Kasumi-1 (cell line): ENCODE measurements at places on chromosomes 6 and 20.

GRCh38 chr20:20457392-20458126, 89.7 kb downstream of the INSM1 start:
- no peak for DNase-seq

DNA sequence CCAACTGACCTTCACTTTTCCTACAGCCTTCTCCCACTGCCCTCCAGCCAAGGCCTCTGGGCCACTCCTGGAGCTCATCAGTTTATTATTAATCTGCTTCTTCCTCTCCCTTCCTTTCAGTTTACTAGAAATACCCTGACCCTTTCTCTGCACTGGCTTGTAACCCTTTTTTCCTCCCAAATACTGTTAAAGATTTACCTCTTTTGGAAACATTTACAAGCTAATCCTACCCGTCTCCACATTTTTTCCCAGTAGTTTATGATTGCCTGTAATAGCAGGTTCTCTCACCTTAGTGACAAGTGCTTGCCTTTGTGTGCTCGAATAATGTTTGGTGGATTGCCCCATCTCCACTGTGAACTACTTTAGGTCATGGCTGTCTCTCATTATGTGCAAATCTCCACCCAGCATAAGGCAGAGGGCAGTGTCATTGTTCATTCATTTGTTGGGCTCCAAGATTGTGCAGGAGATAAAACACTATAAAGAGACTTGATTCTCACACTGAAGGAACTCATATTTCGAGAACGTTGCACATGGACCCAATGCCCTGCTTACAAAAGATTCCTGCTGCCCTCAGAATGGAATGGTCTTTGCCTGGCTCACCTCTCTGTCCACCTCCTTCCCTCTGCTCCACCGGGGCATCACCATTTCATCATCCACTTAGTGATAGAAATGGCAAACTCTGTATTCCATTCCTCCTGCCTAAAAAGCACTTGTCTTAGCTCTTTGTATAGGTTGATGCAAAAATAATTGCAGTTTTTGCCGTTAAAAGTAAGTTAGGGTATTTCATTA, 491.1 kb downstream of the UTRN start:
- DNase-seq = no peak

GRCh38 chr6:96014846-96015517, 792 bp upstream of the FUT9 start:
- DNase-seq = no peak

DNA sequence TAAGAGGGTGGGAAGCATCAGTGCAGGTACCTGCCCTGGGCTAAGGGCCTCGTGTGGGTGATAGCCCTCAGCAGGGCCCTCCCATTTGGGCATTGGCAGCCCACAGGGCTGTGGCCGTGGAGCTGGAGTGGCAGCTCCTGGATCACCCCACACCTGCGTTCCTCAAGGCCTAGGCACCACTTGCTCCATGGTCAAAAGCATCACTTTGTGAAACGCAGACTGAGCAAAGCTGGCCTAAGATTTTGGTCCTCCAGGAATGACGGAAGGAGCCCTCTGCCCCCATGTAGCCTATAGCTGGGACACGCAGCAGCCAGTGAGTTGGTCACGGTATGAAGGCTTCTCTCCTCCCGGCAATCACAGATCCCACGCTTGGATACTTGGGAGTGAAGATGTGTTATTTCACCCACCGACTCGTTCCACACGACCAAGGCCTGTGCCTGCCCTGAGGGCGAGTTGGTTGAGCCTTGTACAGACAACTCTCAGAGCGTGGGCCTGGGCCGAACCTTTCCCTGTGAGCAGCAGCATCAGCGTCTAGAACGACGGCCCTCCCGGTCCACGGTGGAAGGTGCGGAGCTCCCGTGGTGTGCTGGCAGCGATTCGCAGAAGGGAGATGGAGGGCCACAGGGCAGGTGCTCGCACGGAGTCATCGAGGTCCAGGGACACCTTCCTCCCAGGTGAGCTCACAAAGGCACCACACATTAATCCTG, 39.7 kb downstream of the THBS2 start:
- DNase-seq = no peak

- DNase-seq = no peak
These were observed 133.7 kb upstream of the HSF2 start for GRCh38 chr6:122265755-122266154.

- no peak for DNase-seq
These were observed 8.7 kb upstream of the ZSCAN12 start for GRCh38 chr6:28408076-28408802.
